Stimulated activated CD4-positive, alpha-beta T cell treated with anti-CD3 and anti-CD28 coated beads, Interleukin-1b, Interleukin-23, amount 100 ng/mL, for 1 hour (primary cell): ENCODE measurements at places on chromosomes 12 and 14.

GRCh38 chr12:116441292-116441691, 117.9 kb upstream of the MAP1LC3B2 start:
- DNase-seq: no peak

DNA sequence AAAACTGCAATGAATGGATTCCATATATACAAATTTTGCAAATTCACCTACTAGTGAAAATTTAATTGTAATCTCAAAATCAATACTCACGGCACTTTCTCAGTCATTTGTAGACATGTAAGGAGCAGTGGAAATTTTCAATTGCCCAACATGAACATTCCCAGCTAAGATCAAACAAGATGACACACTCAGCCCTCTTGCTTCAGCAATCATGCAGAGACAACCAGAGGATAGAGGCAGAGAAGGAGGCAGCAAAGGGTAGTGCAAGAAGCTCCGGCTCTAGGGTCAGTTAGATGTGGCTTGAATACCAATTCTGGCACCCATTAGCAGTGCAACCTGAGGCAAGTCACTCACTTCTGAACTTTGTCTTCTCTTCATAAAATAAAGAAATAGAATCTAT, 91.5 kb upstream of the SLC35F4 start:
- DNase-seq: no peak

- DNase-seq: no peak
Observed at GRCh38 chr12:32331133-32331532, 68.2 kb upstream of the FGD4 start.

DNA sequence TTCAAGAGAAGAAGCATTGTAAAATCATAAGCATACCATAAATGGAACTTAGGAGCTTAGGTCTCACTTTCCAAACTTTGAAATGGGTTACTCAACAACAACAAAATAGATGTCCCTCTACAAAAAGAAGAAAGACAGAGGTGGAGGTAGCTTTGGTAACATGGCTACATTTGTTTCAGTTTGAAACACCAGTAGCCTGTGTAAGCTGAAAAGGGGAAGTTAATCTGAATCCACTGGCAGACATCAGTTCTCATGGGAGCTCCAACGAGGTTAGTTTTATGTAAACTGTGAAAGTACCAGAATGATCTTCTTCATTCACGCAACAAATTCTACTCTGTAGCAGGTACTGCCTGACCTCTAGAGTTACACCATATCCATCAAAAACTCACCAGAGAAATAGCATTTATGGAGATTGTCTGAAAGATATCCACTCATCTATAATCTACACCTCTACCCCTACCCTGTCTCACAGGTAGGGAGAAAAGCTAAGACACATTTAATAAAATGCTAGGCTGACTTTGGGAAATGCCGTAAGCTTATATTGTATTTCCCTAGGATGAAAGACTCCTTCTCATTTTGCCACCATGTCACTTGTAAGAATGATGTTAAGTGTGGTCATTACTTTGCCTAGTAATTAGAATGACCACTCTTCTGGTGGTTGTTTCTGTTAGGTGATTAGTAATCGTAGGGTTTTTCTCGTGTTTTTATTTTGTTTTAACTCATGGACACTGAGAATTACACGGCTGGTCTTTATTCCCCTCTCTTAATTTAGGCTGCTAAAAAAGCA, 224.1 kb downstream of the ASCL1 start:
- no peak for DNase-seq

- no peak for DNase-seq
Observed at GRCh38 chr12:82874945-82875344, 188.2 kb downstream of the TMTC2 start.

DNA sequence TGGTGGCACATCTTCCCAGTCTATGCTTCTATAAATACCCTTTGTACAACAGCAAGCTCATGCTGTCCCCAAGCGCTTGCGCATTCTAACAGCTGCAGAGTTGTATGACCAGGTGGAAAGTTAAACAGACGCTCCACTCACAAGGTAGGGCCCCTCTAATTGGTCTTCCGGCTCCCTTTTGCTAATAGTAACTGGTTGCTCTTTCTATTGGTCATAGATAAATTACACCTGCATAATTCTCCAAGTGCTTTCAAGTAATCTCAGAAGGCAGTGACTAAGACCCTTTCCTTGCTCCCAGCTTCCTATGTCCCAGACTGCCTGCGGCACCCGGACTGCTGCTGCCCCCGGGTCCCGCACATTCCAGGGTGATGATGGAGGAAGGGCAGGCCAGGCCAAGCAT, 6.1 kb upstream of the TSPAN9 start:
- no peak for DNase-seq
